ENCODE measurements at places on chromosomes 4 and X.

DNA sequence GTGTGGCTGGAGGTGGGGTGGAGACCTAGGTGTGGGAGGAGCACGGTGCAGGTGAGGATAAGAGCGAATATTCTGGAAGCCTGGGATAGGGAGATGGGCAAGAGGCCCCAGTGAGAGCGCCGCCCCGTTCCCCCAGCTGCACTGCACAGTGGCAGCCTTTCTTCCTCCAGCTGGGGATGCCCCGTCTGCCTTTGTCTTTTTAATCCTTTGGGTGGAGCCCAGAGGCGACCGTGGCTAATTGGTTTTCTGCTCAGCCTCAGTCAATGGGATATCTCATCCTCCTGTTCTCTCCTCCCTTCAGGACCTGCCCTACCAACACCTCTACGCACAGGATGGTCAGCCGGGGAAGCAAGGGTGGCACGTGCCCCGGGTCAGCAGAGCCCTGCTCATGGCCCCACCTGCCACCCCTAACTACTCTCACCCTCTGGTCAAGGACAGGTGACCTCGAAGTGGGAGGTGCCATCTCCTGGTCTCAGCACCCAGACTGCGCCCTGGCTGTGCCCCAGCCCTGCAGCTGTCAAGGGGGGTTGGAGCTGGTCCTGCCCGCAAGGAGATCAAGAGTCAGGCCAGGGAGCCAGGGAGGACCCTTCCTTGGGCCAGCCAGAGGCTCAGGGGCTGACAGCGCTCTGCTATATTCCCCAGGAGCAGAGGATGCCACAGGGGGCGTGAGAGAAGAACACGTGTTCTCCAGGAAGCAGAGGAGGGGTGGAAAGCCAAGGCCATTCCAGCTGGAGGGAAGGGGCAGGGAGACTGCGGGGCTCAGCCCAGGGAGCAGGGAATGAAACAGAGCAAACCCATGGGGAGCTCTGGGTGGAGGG is 64.0 kb downstream of the ADRA2C start:
- no peak for DNase-seq

DNA sequence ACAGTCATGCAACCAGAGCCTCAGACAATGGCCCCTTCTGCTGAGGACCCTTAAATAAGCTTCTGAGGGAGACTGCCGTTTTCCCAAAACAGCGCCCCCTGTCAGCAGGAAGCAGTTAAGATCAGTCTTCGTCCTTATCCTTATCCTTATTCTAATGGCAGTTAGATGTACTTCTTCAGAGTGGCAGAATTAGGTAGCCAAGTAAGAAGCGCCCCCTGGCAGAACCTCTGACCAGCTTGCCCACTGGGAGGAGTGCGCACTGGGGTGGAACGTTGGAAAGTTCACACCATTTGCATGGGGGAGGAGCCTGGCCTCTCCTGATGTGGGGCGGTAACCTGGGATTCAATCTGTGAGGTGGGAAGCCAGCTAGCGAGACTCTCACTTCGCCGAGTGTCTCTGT is 133.6 kb upstream of the QRFPR start:
- DNase-seq = no peak

GRCh38 chr4:102321260-102321995 is 23.9 kb downstream of the SLC39A8 start:
- DNase-seq = no peak

DNA sequence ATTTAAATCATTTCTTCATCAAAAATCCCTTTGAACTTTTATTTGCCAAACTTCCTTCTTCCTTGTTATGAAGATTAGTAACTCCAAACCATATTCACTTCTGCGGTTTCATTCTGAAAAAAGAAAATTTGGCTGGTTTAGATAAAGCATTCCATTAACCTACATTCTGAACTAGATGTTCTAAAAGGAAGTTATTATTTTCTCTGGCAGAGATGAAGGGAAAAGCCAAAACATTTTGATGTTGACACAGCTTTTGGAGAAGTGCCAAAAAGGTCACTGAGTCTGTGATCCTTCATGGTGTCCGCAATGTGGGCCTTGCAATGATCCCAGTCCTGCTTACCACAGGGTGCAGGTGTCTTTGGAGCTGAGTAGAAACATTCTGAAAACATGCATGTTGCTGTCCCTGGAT is 36.0 kb downstream of the CXCL8 start:
- DNase-seq = peak; percentile 92

DNA sequence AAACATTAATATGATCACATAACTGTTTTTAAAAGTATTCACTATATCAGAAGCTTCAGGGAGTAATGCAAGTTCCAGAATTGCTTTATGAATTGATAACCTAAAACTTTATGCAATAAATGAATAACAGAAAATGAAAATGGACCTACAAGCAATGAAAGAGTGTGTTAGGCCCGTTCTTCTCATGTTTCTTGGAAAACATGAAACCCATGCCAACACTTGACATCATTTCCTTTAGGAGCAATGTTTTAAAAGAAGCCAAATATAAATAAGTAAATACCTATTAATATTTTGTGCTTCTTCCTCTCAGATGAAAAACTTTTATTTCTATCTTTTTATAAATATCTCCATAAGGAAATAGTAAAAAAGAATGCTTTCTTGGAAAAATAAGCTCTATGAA is 123.0 kb upstream of the GALNT7 start:
- no peak for DNase-seq

DNA sequence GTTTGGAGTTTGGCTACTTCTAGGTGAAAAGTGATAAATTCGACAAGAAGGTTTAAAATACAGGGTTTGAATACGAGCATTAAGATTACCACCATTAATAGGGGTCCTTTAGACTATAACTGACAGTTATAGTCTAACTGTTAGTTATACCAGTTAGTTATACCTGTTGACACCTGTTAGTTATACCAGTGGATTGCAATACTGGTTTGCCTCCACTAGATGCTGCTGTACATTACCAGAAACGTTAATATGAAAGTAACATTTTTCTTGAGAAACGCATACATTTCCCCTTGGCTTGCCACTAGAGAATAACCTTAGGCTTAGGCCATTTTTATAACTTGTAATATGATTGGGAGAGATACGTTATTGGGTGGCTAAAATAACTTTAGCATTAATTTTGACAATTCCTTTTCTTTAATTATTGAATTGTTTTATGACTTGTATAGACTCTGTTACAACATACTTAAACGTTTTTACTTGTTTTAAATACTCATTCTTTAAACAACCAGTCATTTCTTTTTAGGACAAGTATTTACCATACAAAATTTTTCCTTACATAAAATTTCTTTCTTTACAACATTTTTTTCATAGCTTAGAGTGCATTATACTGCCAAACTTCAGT is 911.2 kb downstream of the FSTL5 start:
- DNase-seq = no peak

GRCh38 chr4:74376888-74377483 is 12.0 kb downstream of the EREG start:
- no peak for DNase-seq

DNA sequence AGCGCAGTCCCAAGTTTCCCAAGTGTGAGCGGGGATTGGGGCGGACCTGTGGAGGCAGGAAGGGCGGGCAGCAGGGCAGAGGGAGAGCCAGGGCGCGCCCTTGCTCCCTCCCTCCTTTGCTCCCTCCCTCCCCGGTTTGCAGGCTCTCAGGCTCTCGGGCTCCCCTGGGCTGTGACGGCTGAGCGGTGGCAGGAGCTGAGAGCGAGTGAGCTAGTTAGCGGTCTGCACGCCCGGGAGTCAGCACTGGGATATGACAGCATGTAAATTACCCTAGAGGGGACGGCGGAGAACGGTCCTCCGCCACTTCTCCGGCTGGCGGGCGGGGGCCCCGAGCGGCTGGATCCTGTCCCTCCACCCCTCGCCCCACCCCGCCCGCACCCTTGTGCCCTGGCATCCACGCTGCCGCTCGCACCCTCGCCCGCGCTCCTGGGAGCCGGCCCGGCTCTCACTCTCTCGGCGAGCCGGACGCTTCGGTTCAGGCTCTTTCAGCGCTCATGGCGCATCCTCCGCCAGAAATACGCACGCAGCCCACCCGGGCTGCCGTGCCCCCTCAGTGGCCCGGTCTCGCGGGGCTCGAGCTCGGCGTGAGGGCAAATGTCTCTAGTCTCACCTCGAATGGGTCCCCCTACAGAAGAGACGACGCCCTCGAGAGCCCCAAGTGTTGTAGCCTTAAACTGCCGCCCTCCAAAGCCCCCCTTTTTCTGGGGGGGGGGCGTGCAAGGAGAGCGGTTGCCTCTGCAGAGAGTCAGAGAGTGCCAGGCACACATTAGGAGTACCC is at the start of gene TSC22D3:
TSS of gene TSC22D3 (minus strand) at position 54 of the 778 bp plus-strand sequence. CDS start 368 bp downstream, outside the sequence.
- no peak for DNase-seq

DNA sequence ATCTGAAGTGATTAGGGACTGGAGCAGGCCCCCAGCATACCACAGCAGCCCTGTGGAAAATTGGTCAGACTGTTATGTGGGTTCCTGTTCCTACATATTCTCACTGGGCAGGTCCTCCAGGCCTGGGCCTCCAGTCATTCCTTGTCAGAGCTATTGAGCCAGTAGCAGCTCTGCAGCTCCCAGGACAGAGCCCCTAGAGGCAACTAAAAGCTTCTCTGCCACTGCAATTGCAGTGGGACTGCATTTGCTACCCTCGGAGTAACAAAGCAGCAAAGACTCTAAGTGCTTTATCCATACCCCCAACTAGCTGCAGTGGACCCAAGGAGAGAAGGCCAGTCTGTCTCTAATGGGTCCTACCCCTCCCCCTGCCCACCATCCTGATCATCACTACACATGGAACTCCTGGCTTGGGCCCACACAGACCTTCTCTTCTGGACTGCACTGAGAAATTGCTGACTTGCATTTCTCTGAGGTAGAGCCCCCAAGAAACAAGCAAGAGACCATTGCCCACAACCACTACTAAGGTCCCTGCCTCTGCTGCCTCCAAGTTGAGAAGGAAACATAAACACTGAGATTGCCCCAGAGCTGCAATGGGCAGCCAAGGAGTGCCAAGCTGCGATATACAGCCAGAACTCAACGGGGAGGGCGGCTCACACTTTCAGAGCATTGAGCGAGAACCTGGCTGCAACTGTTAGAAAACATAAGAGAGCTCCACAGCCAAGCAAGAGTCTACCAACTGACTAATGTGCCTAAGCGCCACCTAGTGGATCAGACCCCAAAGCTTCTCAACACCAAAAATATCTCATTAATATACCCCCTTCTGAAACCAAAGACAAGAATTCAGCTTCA is 738.7 kb upstream of the NDST4 start:
- no peak for DNase-seq

GRCh38 chr4:139131209-139131870 is 45.7 kb downstream of the ELF2 start:
- DNase-seq = no peak

- DNase-seq = peak; percentile 24
These were observed 46.6 kb downstream of the CCNG2 start for GRCh38 chr4:77203380-77204197.

- no peak for DNase-seq
These were observed 31.2 kb downstream of the WDR1 start for GRCh38 chr4:10085386-10085785.

GRCh38 chrX:54530357-54530900 is 410 bp downstream of the GNL3L start:
- no peak for DNase-seq

DNA sequence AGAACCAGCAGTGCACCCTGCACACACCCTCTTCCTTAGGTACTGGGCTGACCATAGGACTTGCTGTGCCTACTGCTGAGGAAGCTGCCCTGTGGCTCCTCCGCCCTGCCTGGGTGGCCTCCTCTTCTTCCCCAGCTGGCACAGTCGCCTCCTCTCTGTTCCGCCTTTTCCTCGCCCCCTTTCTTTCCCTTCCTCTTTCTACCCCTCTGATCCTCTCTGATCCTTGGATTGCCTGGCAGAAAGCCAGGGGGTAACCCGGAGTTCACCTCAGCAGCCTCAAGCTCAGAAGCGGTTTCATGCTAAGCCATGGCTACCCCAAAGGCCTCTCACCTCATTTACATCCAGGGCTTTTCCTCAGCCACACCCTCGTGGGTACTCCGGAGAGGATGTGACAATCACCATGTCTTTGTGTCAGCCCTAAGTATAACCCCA is 136.2 kb downstream of the SMIM20 start:
- DNase-seq = no peak

DNA sequence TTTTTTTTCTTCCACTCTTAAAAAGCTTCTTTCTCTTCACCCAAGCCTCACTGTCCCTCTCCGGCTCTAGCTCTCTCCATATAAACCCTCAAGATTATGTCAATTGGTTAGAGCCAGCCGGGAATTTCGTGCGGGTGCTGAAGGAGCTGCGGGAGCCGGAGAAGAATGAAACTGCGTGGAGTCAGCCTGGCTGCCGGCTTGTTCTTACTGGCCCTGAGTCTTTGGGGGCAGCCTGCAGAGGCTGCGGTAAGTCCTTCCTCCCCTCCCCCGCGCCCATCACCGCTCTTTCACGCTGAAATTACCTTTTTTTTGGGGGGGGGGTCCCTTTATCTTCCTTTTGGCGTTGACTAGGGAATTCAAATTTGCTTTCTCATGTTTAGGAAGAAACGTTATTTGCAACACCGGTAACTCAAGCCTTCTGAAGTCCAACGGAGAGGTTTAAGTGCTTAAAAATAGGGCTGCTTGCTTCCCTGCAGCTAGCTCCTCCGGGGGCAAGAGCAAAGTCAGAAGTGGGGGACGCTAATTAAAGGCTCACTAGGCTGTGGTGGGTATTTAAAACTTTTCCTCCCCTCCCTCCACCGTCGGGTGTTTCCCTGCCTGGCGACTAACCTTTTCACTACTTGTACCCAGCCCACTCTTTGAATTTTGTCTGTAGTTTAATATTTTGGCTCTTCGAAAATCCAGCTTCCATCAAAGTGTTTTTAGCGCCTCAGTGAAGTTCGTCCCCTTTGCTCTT is 491 bp downstream of the COL4A5 start:
- DNase-seq = no peak

GRCh38 chr4:87677731-87678130 is 27.7 kb downstream of the DMP1 start:
- no peak for DNase-seq

- DNase-seq = no peak
These were observed at the start of gene RPS6KA6 for GRCh38 chrX:84187533-84188319. Gene RPS6KA6 (minus strand): TSS chrX:84188199. CDS start chrX:84187899, 300 bp downstream.

GRCh38 chr4:95153182-95153581 is 395.4 kb downstream of the BMPR1B start:
- DNase-seq = no peak

- DNase-seq = no peak
These were observed 1.8 kb downstream of the SEPTIN6 start for GRCh38 chrX:119690921-119691716.

GRCh38 chr4:8434251-8435073 is 6.1 kb downstream of the ACOX3 start:
- DNase-seq = no peak

GRCh38 chr4:26028793-26029567 is 115.0 kb downstream of the SMIM20 start:
- DNase-seq = no peak

DNA sequence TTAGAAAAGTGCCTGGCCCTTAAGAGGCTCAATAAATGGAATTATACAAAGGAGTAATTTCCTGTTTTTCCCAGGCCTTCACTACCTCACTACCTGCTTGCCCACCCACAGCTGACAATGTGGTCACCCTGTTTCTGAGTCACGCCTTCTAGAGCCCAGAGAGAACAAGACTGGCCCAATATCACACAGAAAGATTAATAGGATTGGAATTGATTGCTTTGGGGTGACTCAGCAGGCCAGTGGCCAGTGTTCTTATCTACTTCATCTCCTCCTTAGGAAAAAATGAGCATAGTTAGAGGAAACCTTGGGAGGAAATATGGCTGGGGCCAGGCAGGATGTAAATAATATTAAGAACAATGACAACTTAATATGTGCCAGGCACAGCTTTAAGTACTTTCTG is 4.5 kb upstream of the FGF16 start:
- no peak for DNase-seq

- no peak for DNase-seq
These were observed 37.6 kb downstream of the HTRA3 start for GRCh38 chr4:8307121-8307520.
